ENCODE measurements at places on chromosomes 12 and 14.

GRCh38 chr12:1632702-1633101 is 3.7 kb downstream of the WNT5B start:
- DNase-seq = no peak

GRCh38 chr12:92156139-92156538 is 10.5 kb upstream of the BTG1 start:
- no peak for DNase-seq

GRCh38 chr12:132159555-132160003 is 15.3 kb downstream of the NOC4L start:
- DNase-seq = no peak

DNA sequence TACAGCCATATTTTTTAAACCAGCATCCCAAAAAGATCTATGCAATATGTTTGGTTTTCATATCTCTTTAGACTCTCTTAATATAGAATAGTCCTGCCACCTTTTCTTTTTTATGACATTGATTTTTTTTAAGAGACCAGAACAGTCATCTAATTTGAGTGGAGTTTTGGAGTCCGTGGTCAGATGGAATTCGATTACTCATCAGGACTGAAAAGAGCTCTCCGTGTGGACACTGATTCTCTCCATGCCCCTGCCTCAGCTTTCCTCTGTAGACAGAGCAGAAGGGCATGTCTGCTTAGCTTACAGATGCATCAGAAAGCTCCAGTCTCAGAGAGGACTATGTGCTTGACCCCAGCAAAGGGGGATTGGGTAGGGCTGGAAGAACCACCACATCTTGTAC is 27.8 kb downstream of the SMCO2 start:
- no peak for DNase-seq

DNA sequence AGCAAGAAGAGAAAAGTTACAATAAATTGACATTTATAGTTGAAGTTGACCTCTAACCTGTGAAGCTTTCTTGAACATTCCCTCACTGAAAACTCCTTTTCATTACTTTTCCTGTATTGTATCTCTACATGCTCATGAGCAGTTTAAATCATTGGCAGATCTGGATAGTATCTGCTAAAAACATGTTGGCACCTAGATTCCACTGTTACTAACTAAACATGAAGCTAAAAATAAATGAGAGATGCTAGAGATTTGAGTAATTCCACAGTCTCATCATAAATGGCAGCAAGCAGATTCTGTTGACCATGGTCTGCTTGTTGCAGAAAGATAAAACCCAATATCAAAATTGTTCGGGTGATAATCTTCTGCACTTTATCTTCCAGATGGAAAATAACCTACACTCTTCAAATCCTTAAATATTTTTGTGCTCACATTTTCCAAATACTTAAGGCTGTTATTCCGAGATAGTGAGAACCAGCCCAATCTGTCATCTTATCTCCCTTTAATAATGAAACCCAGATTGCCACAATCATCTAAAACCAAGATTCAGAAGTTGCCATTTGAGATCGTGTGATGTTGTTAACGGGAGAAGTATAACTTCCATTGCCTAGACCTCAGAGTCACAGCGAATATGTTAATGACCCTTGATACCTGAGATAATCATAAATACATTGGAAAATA is 171.0 kb upstream of the DAAM1 start:
- DNase-seq = no peak

GRCh38 chr14:88829685-88830302 is 5.3 kb downstream of the TTC8 start:
- DNase-seq = no peak

DNA sequence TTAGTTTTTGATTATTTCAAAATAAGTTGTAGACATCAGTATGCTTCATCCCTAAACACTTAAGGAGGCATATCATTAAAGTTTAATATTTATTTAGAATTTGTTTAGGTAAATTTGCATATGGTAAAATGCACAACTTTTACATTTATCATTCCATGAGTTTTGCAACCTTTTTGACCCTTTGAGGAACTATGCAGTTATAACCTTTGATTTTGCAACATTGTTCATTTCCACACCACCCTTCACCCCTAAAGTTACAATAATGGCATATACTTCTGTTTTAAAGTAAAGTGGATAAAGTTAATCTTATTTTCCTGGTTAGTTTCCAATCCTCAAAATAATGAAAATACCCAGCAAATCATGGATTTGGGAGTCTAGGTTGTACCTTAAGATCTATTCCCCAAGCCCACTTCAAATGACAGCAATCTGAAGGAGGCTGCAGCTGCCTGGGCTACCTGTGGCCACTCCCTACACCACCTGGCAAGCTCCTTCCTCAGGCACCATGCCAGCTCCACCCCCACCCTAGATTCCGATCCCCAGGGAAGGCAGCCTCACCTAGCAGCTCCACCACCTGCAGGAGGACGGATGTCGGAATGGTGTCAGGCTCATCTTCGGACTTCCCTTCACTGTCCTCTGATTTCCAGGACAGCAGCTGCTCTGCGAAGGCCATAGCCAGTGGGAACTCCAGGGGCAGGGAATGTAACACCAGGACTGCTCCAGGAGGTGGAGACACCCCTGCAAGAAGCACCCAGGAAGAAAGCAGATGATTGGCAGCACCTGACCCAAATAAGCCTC is 65.1 kb downstream of the TRAFD1 start:
- DNase-seq = no peak

- DNase-seq = no peak
These were observed 36.3 kb upstream of the FAM222A start for GRCh38 chr12:109677279-109677691.

GRCh38 chr14:95068080-95068479 is 89.2 kb downstream of the DICER1 start:
- DNase-seq = no peak

GRCh38 chr12:89756585-89757398 is 48.2 kb upstream of the ATP2B1 start:
- DNase-seq = peak; percentile 28

DNA sequence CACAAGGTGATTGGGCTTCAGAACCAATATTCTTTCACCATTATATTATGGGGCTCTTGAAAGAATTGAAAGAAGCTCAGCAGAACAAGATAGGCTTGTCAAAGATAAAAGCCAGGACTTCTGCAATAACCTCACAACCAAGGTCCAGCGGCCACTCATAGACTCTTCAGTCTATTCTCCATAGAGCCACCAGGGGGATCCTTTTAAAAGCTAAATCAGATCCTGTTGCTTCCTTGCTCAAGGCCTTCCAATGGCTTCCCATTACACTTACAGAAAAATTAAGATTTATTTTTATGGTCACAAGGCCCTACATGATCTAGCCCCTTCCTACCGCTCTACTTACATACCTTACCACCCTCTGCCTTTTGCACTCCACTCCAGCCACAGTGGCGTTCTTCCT is 169.6 kb downstream of the C12orf42 start:
- no peak for DNase-seq

GRCh38 chr14:57846596-57846995 is 19.3 kb downstream of the SLC35F4 start:
- no peak for DNase-seq

DNA sequence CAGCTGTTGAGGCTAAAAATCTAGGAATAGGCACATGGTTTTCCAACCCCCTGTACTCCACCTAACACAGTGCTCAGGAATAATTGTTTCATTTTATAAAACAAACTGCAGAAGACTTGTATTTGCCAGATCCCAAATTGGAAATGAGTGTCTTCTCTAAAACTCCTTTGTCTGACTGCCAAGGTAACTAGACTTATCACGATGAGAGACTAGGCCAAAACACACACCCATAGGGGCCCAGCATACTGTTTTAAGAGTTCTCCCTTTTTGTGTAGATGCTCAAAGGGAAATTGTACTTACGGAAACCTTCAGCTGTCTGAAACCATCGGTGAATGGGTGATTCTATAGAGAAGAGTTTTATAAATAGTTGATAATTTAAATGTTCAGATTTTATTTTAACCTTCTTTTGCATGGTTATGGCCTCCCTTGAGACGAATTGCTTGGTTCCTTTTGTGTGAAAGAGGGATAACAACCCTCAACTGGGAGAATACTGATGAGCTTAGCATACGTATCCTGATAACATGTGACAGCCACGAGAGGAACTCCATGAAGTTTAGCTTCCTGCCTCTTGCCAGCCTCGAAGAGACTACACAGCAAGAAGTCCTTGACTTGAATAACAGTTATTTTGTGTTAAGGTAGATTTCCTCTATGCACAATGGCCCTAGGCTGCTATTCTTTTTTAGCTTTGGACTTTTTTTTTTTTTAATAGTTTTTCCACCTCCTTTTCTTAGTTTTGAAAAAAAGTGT is 103.3 kb downstream of the PELI2 start:
- no peak for DNase-seq

DNA sequence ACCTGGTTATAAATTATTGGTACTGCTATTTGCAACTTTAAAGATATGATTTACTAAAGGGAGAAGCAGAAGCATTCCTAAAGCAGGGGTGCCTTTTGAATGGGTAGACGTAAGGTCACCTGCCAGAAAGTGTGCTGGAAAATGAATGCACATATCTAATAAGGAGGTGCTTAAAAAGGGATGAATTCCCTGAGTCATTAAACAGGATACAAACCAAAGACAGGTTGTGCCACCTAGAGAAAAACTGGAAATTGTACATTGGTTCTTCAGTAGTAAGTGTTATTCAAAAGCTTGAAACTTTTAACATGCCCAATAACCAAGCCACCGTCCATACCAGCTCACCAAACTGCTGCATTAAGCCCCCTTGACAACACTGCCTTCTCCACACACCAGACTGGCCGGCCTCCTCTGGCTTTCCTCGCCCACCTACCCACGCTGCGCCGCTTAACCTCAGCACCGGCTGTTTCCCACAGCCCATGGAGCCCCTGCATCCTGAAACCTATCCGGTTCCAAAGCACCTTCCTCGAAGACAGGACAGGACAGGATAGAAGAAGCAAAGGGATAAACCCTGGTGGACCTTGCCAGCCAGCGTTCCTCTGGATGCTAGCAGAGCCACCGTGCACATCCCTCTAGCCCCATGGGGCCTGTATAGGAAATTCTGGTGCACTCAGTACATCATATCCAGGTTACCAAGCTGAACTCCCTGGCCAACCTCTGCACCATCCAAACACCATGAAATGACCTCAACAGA is 201.5 kb upstream of the CAND1 start:
- DNase-seq = no peak

- no peak for DNase-seq
These were observed 71.0 kb downstream of the NPAS3 start for GRCh38 chr14:33009673-33010072.
